ENCODE measurements at places on chromosomes 4 and X. TPM values are rescaled to one million over a fixed set of nuclear protein-coding genes. Genes with fewer than 3 reads are reported as not detected.

DNA sequence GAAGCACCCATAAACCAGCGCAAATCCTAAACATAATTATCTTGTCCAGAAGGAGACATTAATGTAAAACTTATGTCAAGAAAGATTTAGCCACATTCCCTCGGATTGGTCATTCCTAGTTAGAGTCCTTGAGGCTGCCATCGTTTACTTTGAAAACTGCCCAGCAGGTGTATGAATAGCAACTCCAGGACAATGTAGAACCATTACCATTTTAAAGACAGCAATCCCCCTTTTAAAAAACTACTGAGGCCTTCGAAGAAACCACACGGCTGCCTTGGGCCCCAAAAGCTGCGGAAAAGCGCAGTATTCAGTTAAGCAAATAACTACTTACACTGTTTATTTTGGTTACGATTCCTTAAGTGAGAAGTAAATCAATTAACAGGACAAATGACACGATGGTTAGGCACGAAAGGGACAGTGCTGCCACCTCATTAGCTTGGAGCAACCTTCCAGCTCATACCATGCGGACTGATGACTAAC, 822 bp upstream of the SGMS2 start:
- no peak for DNase-seq

GRCh38 chr4:137541876-137542646, 9.8 kb upstream of the PCDH18 start:
- peak; percentile 20 for DNase-seq

- no peak for DNase-seq
Measured at GRCh38 chr4:29002151-29002550, 1718.0 kb upstream of the PCDH7 start.

Gene CCSER1
- total RNA-seq: 26.8 TPM

Gene CD40LG
- total RNA-seq: 0.85 TPM

DNA sequence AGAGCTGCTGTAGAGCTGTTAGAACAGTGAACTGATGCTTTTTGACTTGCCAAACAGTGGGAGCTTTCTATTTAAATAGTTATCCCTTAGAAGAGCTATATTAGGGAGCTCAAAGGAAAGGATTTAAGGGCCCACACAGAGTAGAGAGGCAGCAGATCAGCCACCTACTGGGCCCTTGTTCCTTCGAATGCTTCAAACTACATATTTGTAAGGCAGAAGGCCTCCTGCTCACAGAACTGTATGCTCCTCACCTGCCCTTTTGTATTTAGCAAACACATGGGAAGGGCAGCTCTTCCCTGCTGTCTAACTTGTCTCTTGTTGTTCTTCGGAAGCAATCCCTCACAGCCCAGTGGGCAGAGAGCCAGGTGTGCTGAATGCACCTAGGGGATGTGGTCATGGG, 38.0 kb downstream of the IL1RAPL1 start:
- DNase-seq: no peak

- no peak for DNase-seq
Measured at GRCh38 chr4:184861047-184861446, 35.3 kb upstream of the ACSL1 start.

Gene CLCN4
- 7.3 TPM for total RNA-seq

GRCh38 chrX:155774387-155774786, 106.8 kb upstream of the VAMP7 start:
- no peak for DNase-seq

GRCh38 chr4:18056030-18056429, 34.5 kb upstream of the LCORL start:
- no peak for DNase-seq

Gene KLHL5
- total RNA-seq: 47.8 TPM

Gene GATA1
- total RNA-seq: 0.60 TPM

- no peak for DNase-seq
Measured at GRCh38 chr4:85938062-85938461, 421.8 kb downstream of the MAPK10 start.

DNA sequence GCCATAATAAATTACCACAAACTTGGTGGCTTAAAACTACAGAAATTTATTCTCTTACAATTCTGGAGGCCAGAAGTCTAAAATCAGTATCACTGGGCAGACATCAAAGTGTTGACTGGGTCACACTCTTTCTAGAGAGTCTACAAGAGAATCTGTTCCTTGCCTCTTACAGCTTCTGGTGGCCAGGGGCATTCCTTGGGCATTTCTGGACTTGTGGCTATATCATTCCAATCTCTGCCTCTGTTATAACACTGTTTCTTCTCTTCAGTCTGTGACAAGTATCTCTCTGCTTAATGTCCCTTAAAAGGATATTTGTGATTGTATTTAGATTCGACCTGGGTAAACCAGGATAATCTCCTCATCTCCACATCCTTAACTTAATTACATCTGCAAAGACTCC, 207.3 kb upstream of the DCAF8L1 start:
- DNase-seq: no peak

DNA sequence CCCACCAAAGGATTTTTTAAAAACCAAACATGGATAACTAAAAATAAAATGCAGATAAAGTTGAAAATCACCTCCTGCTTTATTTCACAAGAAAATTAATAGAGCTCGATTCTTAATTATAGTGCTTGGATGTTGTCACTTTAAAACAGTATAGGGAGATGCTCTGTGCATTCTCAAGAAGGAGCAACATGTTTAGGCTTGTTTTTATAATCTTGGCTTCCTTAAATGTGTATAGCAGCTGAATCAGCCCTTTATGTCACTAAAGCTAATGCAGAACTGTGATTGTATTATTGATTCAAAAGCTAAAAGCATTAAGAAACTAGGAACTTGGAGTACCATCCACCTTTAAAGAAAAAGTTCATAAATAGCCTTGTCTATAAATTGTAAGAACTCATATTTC, 12.9 kb downstream of the UTP3 start:
- no peak for DNase-seq

Gene MAML3
- 10.4 TPM for total RNA-seq

- no peak for DNase-seq
Measured at GRCh38 chrX:98956014-98956413, 1454.1 kb downstream of the PCDH19 start.

DNA sequence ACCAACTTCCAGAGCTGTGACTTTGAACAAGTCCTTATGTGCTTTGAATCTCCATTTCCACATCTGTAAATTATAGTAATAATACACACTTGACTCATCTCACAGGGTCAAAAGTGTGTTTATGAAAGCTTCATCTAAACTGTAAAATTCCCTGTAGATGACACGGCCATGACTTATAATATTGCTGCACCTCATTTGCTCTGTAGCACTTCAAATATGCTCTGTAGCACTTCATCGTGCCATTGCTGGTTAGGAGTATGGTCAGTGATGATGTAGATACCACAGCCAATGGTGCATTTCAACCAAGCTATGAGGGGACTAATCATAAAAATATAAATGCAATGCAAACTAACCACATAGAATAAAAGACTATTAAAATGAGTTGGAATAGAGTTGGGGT, 318.6 kb downstream of the ANK2 start:
- DNase-seq: no peak

All from kidney (tissue), 22 donors.